ENCODE measurements at places on chromosomes 7 and 10. TPM values are rescaled to one million over a fixed set of nuclear protein-coding genes. Genes with fewer than 3 reads are reported as not detected.

DNA sequence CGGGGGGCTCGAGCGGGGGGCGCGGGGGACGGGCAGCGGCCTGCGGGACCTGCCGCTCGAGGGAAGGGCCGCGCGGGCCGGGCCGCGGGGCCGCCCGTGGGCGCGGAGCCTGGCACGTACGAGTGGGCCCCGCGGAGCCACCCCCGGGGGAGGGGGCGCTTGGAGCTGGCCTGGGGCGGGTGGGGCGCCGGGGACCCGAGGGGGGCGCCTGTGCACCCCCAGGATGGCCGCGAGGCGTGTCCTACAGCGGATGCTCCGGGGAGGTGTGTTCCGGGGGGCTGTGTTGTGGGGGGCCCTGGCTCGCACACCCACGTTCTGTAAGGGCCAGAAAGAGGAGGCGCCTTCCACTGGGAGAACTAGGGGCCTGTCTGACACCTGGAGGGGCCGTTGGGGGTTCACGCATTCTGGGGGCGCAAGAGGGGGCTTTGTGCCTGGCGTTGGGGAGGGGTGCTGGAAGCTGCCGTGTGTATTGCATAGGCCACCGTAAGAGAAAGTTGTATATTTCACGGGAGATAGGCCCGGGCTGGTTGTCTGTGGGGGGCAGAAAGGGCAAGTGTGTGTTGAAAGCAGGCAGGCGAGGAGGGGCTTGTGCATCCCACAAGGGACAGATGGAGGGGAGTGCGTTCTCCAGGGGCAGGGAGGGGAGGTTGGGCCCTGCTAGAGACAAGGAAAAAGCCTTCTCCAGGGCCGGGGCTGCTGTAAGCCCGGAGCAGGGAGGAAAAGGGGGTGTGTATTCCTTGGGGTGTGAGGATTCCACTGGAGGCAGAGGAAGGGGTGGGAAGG lies 663 bp downstream of the VPS37D start:
- no peak for DNase-seq

GRCh38 chr7:46396481-46396880 lies 475.4 kb upstream of the IGFBP3 start:
- DNase-seq = no peak

The TEX36 gene
- not detected for total RNA-seq

GRCh38 chr7:71612911-71613310 lies 481.0 kb downstream of the GALNT17 start:
- no peak for DNase-seq

The PTF1A gene
- total RNA-seq = not detected

GRCh38 chr7:90312745-90313144 lies 8.4 kb downstream of the FAM237B start:
- peak; percentile 5 for DNase-seq

DNA sequence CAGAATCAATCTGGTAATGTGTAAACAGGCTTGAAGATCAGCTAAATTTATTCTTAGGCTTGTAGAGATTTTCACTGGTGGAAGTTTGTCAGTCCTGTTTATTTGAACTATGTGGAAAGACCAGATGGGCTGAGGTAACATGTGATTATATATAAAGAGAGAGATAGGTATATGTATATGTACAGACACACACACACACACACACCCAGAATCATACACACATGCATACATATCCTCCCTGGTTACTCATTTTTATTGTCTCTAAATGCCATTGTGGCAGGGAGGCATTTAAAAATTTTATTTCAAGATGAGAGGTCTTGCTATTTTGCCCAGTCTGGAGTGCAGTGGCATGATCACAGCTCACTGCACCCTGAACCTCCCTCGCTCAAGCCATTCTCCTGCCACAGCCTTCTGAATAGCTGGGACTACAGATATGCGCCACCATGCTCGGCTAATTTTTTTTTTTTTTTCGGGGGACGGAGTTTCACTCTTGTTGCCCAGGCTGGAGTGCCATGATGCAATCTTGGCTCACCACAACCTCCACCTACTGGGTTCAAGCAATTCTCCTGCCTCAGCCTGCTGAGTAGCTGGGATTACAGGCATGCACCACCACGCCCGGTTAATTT lies 78.1 kb upstream of the CYTH3 start:
- DNase-seq = no peak

The TLX1 gene
- total RNA-seq = not detected

GRCh38 chr10:112884179-112884504 lies 65.9 kb upstream of the TCF7L2 start:
- DNase-seq = no peak
